ENCODE measurements at places on chromosomes 16 and 17.

GRCh38 chr16:27238591-27238990 lies 30.0 kb downstream of the NSMCE1 start:
- no peak for DNase-seq

GRCh38 chr17:60095830-60096229 lies 17.1 kb upstream of the HEATR6 start:
- DNase-seq, result no peak

DNA sequence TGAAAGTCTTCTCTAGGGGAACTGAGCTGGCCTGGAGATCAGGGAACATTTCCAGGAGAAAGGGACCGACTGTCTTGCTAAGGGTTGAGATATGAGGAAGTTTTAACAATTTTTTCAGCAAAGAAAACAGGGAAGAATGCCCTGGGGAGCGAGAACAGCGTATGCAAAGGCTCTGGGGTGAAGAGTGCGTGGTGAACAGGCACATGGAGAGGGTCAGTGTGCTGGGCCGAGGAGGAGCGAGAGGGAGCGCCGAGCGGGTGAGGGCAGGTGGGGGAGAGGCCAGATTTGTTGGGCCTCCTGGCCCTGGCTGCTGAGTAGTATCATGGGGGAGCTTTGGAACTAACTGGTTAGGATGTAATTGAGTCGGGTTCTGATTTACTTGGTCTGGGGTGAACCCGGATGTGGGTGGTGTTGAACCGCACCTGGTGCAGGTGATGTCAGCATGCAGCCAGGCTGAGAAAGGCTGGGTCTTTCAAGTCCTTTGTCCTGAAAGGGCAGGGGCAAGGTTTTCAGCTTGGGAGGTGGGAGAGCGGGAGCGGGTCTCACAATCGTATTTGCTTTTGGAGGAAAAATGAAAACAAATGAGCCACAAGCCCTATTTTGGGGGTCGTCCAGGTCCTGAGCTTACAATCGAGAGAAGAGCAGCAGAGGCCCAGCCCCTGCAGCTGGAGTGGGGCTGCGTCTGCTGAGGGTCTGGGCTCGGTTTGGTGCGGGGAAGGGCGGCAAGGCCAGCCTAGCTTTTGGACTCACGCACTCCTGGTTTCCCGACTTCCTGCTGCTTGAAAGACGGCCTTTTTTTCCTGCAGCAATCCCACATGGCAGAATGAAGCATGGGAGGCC lies 11.1 kb upstream of the WFDC1 start:
- no peak for DNase-seq

GRCh38 chr17:79530361-79531105 lies 80.3 kb downstream of the RBFOX3 start:
- DNase-seq, result no peak

GRCh38 chr17:82655523-82655922 lies 7.3 kb upstream of the WDR45B start:
- DNase-seq, result no peak

GRCh38 chr17:56159826-56160380 lies 6.6 kb downstream of the ANKFN1 start:
- DNase-seq, result no peak

GRCh38 chr16:1330260-1330914 lies 3.1 kb upstream of the BAIAP3 start:
- DNase-seq, result peak; percentile 45

DNA sequence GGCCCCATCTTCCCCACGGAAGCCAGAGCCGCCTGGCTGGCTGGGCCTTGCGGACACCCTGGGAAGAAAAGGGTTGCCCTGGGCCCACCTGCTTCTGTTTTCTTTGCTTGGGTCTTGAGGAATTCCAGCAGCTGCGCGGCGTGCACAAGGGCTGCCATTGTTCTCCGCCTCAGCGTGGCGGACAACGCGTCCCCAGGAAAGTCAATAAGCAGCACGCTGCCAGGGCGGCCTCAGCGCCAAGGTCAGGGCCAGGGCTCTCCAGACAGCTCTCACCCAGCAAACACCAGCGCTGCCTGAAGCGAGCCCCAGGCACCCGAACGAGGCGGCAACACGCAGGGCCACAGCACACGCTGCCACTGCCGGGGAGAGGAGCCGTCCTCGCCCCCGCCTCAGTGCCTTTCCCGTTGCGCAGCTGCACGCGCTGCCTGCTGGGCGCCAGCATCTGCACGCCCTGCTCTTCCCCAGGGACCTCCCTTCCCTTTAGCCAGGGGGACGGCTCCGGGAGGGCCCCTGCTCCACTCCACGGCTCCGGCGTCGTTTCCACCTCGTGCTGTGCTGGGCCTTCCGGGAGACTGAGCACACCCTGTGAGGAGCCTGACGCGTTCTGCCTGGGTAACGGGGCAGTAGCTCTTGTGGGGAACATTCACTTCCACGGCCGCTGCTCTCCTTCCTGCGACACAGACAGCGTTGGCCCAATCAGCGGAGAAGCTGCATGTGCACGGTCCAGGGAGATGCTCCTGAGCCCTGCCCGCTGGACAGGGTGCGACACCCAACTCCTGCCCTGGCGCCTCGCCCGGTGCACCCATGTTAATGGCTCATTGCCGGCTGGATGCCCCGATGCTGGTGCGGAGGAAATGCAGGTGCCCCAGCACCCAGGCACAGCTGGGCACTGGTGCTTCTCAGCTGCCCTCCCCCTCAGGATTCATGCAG lies 57.8 kb downstream of the LMF1 start:
- DNase-seq, result no peak

- DNase-seq, result no peak
These were observed 62.7 kb downstream of the TEX2 start for GRCh38 chr17:64200080-64201032.

GRCh38 chr17:72318131-72318530 lies 197.3 kb downstream of the SOX9 start:
- no peak for DNase-seq

GRCh38 chr16:58345574-58346354 lies 46.5 kb upstream of the GINS3 start:
- DNase-seq, result no peak

GRCh38 chr17:70207184-70207583 lies 37.9 kb downstream of the KCNJ2 start:
- no peak for DNase-seq

GRCh38 chr16:50202926-50203624 lies 50.0 kb downstream of the TENT4B start:
- DNase-seq, result no peak

DNA sequence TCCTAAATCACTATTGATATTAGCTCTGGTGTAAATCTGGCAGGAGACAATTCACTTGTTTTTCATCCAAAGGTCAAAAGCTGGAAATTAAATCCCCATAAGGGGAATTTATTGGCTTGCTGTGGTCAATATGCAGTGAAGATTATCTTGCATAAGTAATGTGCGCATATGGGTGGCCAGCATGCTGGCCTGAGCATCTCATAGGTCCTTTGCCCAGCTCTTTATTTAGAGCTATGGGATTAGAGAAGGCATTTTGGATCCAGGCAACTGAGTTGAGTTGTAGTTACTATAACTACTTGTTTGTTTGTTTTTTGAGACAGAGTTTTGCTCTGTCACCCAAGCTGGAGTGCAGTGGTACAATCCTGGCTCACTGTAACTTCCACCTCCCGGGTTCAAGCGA lies 110.7 kb downstream of the AATF start:
- no peak for DNase-seq

DNA sequence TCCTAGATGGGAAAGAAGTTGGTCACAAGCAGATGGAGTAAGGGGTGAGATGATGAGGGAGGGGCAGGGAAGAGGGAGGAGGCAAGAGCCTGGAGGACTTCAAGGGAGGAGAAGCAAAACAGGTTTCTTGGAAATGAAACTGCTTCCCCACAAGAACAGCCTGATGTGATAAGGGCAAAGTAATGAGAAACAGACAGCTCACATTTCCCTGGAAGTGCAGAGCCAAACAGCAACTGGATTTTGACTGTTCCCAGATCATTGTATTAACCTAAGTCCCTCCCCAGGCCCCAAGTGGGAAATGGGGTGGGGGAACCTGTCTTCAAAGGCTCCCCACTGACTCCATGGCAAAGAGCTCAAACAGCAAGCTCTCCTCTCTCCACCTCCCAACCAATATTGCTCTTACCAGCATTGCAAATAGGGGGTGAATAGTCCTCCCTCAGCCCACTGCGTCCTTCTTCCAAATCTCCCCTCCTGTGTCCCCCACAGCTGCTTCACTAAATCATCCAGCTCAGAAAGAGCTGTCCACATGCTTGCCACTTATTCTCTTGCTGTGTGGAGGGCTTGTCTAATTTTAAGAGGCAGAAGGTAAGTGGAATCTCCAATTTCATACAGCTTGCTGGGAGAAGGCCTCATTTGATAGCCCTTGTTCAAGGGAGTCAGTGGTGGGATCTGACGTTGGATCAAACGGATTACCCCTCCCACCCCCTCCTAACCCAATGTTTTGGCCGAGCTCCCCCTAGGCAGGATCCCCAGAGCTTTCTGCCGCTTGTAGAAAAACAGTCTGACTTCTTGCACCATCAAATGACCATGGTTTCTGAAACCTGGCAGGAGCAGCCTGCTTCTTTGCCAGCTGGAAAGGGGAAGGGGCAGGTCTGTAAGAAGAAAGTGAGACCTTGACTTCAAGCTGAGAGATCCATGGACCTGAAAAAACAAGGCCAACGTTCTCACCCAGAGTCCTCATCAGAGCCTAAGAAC lies 56.3 kb upstream of the SMIM36 start:
- DNase-seq, result peak; percentile 52

GRCh38 chr16:71734511-71734910 lies 10.0 kb upstream of the PHLPP2 start:
- DNase-seq, result no peak

GRCh38 chr16:89023621-89024511 lies 46.9 kb upstream of the CBFA2T3 start:
- no peak for DNase-seq

DNA sequence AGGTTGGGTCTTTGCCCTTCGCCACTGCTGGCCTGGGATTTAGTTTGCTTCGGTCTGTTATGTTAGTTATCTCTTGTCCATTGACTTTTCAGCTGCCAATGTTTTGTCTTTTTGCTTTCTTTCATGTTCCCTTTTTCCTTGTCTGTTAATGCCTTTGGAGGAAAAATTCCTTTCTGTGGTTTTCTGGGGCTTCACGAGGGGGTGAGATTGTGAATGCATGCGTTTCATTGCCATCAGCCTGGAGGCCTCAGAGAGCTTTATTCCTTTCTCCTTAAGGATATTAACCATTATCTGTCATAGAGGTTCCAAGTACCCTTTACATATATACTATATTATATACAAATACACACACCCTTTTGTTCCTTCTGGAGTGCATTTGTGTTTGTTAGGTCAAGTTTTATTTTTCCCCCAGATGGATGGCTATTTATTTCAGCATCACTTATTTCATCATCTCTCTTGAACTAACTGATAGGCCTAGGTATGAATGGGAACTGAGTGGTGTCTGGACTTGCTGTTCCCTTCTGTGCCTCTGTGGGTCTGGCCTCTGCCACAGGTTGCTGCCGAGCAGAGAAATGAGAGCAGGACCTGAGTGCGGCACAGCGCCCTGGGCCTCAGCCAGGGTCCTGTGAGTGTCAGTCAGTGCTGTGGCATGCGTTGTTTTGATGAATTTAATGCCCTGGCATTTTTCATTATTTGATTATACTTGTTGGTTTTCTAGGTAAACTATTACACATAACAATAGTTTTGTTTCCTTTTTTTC lies 193.4 kb downstream of the LGALS9B start:
- DNase-seq, result no peak

DNA sequence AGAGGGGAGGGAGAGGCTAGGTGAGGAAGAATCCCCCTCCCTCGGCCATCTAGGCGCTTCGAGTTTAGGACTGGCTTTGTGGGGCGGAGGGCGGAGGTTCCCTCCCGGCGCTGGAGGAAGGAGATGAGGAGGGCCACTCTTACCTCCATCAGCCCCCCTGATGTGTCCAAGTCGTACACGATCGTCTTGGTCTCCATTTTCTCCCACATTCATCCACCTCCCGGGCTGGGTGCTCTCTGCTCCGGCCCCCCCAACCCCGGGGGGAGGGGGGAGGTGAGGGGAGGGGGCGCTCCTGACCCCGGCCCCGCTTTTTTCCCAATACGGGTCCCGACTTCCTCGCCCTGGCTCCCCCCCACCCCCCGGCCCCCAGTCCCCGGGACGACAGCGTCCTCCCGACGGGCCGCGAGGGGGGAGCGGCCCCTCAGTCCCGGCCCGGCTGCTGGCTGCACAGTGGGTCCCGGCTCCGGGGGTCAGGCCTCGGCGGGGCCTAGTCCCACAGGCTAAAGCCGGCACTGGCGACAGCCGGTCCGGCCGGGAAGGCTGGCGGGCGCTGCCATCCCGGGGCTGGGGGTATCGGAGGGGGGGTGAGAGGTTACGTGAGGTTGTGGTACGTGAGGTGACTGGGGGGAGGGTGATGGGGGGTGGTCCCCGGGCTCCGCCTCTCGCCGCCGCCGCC lies 428 bp downstream of the PHF12 start:
- DNase-seq, result no peak

DNA sequence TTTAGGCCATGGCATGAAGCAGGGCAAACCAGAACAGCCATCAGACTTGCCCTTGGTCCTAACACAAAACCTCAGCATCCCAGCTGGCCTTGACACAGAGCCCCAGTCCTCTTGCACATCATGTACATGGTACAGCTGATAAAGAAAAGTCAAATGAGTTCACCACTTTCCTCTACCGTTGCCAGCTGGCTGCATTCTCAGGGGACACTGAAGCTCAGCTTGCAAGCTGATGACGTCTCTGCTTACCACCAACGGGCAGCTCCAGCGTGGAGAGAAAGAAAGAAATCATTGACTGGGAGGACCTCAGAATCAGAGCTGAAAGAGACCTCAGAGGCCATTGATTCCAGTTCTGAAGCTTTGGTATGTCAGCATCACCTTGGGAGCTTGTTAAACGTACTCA lies 80.7 kb upstream of the CES5A start:
- DNase-seq, result no peak

- DNase-seq, result no peak
These were observed 3.5 kb downstream of the MYO15B start for GRCh38 chr17:75590849-75591721.

GRCh38 chr17:73379826-73380225 lies 68.0 kb upstream of the CDC42EP4 start:
- DNase-seq, result no peak

DNA sequence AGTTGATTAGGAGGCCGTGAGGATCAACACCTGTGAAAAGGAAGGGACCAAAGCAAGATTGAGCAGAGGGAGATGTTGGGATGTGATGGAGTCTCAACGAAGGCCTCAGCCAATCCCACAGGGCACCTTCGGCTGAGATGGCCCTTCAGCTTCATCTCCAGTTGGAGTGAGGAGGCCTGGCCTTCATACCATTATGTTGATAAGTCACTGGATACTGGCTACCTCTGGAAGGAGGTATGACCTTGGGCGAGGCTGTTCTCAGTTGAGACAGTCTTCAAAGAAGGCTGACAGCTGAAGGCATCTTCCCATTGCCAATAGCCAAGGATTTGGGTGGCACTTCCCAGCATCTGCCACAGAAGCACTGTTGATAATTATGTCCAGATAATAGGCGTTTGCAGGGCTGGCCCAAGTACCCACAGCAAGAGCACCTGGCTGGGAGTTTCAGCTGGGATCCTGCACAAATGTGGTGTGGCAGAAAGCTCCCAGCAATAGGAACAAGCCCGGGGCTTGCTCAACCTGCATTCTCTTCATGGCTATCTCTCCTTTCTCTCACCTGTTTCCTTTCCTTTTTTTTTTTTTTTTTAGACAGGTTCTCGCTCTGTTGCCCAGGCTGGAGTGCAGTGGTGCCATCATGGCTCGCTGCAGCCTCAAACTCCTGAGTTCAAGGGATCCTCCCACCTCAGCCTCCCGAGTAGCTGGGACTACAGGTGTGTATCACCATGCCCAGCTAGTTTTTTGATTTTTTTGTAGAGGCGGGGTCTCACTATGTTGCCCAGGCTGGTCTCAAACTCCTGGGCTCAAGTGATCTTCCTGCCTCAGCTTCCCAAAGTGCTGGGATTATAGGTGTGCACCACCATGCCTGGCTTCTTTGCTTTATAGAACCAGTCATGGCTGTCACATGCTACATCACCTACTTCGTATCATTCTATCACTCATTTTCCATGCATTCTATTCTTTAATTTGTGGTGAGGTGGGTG lies 18.2 kb upstream of the MAP3K14 start:
- no peak for DNase-seq

- no peak for DNase-seq
These were observed 51.4 kb upstream of the ARHGAP44 start for GRCh38 chr17:12737740-12738469.
